ENCODE measurements at places on chromosomes 5 and 9.

GRCh38 chr5:78243639-78244038, 50.9 kb downstream of the AP3B1 start:
- DNase-seq: no peak

DNA sequence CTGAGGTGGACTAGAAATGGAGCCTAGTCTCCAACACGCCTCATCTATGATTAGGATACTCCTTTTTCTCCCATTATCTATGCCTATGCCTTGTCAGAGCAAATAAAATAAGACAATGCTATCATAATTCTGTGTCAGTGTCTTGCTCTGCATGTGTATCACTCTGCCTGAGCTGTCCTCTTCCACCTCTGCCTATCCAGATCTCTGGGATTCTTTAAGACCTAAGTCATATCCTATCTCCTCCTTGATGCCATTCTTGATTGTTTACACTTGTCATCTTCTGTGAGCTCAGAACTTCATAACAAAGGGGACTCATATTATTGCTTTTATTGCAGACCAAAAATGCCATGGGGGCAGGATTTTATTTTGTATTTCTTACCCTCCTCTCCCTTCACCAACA, 351.2 kb upstream of the C9orf72 start:
- no peak for DNase-seq

- DNase-seq: no peak
Observed at GRCh38 chr5:84764227-84764626, 379.5 kb upstream of the EDIL3 start.

DNA sequence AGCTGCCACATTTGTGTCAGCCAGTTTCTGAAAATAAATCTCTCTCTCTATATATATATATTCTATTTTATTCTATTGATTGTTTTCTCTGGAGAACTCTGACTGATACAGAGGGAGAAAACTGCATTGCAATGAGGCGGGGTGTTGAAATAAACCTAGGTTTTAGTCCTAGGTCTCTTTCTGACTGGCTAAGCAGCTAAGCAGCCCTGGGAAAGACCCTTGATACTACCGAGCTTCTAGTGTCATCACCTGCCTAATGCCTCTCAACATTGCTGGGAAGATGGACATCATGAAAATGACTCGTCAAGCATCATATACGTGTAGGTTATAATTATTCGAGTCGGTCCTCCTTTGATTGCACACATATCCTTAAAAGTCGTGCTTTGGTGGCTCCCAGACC, 166.5 kb upstream of the IL12B start:
- DNase-seq: no peak

DNA sequence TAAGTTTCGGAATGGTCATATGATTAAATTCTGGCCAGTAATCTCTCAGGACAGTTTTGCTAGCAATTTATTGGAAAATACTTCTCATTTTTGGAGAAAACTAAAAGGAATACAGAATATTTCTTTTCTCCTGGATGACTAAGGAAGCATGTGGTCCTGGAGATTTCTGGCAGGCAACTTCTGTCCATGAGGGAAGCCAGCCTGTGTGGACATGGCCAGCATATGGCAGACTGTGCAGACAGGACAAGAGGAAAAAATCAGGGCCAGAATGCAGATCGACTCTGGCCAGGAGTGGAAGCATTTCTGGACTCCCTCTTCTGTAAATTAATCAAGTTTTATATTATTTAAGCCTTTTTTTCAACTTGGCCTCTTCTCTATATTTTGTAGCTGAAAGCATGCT, 100.4 kb upstream of the CDH18 start:
- no peak for DNase-seq

All from stimulated activated CD8-positive, alpha-beta memory T cell treated with anti-CD3 and anti-CD28 coated beads, Interleukin-4, amount 100 ng/mL, for 48 hours (primary cell).